ENCODE measurements at places on chromosomes 3 and 15. TPM values are rescaled to one million over a fixed set of nuclear protein-coding genes. Genes with fewer than 3 reads are reported as not detected.

DNA sequence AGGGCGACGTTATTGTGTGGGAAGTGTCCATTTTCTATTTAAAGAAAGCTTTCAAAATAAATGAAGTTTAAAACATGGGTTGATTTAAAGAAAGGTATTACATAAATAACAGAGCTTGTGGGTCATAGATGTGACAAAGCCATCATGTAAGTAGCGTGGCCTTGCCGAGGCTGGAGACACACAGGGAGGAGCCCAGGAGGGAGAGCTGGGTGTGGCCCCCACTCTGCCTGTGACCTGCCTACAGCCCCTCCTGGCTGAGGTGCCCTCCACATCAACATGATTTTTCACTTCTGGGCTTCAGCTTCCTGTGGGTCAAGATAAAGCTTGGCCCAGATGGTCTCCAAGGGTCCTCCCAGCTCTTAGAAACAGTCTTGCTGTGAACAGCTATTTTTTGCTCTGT is 12.5 kb upstream of the MGLL start:
- DNase-seq: no peak
- H3K36me3 ChIP-seq: no peaks in the 10 kb centered on the region
- no peaks in the 10 kb centered on the region for H3K27me3 ChIP-seq
- no peak overlapping the region for H3K4me3 ChIP-seq
- no peaks in the 10 kb centered on the region for H3K4me1 ChIP-seq
- H3K27ac ChIP-seq: no peak overlapping the region

DNA sequence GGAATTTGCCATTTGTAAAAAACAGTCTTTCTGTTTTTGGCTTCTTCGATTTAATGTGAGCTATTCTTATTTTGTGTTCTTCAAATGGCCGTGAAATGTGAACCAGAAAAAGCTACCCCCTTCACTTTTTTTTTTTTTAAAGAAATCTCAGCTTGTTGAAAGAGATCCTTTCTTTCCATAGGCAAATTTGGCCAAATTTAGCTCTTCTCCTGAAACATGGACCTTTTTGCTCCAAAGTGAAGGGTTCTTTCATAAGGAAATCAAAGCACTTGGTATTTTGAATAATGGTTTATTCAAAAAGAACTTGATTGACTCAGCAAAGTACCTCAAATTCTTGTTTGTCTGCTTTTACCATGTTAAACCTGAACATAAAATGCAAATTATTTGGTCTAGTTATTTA is 10.1 kb downstream of the RCN2 start:
- H3K27ac ChIP-seq: no peak overlapping the region
- H3K36me3 ChIP-seq: peaks cover 6% of the 10 kb centered on the region
- no peak for DNase-seq
- H3K4me1 ChIP-seq: no peaks in the 10 kb centered on the region

DNA sequence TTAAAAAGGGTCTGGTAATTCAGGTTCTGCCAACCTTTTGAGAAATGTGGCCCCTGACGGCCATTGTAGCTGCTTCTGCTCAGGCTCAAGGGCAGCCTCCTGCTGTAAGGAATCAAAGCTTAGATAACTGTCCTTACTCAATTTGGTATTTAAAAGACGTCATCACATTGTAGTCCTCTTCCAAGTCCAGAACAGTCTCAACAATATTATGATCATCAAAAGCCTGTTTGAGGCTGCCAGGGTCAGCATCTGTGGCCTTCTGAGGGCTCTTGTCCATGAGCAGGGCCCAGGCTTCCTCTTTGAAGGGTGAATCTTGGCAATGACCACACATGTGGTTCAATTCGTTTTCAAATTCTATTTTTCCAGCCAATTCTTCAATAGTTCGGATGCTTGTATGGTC is 6.0 kb downstream of the C3orf62 start:
- H3K27ac ChIP-seq: peak overlapping the region; percentile 22
- no peak overlapping the region for H3K4me3 ChIP-seq
- H3K36me3 ChIP-seq: no peaks in the 10 kb centered on the region
- H3K4me1 ChIP-seq: no peaks in the 10 kb centered on the region
- DNase-seq: no peak

The BSN gene
- 0.48 TPM for total RNA-seq

The AADAC gene
- total RNA-seq: 4.5 TPM

GRCh38 chr15:65089206-65089824 is 12.8 kb downstream of the KBTBD13 start:
- H3K36me3 ChIP-seq: no peaks in the 10 kb centered on the region
- H3K27ac ChIP-seq: peak overlapping the region; percentile 98
- no peak for DNase-seq
- H3K4me3 ChIP-seq: no peak overlapping the region
- no peaks in the 10 kb centered on the region for H3K4me1 ChIP-seq

GRCh38 chr15:69736161-69736560 is 283.5 kb downstream of the RPLP1 start:
- no peak for DNase-seq
- H3K27me3 ChIP-seq: no peaks in the 10 kb centered on the region
- H3K36me3 ChIP-seq: no peaks in the 10 kb centered on the region
- H3K4me1 ChIP-seq: no peaks in the 10 kb centered on the region
- H3K4me3 ChIP-seq: no peak overlapping the region
- H3K27ac ChIP-seq: no peak overlapping the region

GRCh38 chr3:185661772-185662171 is 75.7 kb downstream of the SENP2 start:
- no peak overlapping the region for H3K4me3 ChIP-seq
- DNase-seq: no peak
- H3K36me3 ChIP-seq: no peaks in the 10 kb centered on the region
- no peaks in the 10 kb centered on the region for H3K27me3 ChIP-seq
- H3K4me1 ChIP-seq: no peaks in the 10 kb centered on the region

DNA sequence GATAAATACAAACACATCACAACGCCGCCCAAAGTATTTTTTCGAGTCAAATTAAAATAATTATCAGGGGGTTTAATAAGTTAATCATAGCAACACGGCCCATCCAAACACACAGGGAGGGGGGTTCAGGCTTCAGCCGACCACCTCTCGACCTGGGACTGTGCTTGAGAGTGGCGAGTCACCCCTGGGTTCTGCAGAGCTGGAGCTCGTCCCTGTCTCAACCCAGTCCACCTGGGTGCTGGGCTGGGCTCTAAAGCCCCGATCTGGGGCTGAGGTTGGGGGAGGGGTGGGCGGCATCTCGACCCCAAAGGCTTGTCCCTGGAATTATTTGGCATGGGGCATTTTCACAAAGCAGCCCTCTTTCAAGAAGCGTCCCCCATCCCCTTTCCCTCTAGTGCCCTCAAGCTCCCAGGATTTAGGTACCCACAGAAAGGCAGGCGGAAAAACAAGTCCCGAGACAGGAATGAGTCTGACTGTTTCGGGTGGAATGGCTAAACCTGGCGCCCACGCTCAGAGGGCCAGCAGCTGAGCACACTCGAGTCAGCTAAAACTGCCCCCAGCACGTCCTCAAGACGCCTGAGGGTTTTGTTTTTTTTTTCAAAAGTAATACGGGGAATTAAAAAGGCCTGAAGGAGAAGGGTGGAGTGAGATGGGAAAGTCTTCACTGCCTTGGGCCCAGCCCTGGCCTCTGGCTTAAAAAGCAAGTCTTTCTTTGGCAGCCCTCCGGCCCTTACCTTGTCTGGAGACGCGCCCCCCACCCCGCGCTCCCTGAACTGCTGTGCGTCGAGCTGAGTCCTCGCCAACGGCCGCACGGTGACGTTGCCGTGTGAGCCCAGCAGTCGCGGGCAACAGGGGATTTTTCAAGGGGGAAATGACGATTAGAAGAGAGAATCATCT is 32.5 kb downstream of the NR2F2 start:
- no peaks in the 10 kb centered on the region for H3K36me3 ChIP-seq
- H3K27me3 ChIP-seq: peaks cover 87% of the 10 kb centered on the region
- no peak overlapping the region for H3K4me3 ChIP-seq
- H3K4me1 ChIP-seq: no peaks in the 10 kb centered on the region

GRCh38 chr3:195186041-195186709 is 84.8 kb downstream of the XXYLT1 start:
- H3K4me3 ChIP-seq: no peak overlapping the region
- H3K27me3 ChIP-seq: no peaks in the 10 kb centered on the region
- H3K27ac ChIP-seq: peak overlapping the region; percentile 40
- DNase-seq: no peak
- H3K36me3 ChIP-seq: no peaks in the 10 kb centered on the region

The MST1R gene
- 7.5 TPM for total RNA-seq

All from breast epithelium (tissue), 4 donors.